HAP-1 (cell line): ENCODE measurements at places on chromosomes 13 and 19.

GRCh38 chr13:36706755-36707154, 32.9 kb downstream of the SERTM1 start:
- no peak for DNase-seq

DNA sequence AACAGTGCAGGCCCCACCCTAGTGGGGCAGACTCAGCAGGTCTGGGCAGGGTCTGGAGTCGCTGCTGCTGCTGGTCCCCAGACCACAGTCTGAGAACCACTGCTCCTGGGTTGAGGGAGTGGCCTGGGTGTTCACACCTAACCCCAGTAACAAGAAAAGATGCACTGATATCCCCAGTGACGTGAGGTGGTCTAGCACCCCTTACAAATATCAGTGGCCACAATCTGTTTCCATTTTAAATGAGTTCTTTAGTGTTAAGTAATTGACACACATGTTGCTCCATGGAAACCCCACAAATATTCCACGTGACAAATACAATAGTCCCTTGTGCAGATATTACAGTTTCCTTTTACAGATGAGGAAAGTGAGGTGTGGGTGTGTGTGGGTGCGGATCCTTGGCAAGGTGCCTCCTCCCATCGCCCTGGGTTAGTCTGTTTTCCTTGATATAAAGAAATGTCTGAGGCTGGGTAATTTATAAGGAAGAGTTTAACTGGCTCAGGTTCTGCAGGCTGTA, 96.3 kb upstream of the GPR183 start:
- DNase-seq, result no peak

DNA sequence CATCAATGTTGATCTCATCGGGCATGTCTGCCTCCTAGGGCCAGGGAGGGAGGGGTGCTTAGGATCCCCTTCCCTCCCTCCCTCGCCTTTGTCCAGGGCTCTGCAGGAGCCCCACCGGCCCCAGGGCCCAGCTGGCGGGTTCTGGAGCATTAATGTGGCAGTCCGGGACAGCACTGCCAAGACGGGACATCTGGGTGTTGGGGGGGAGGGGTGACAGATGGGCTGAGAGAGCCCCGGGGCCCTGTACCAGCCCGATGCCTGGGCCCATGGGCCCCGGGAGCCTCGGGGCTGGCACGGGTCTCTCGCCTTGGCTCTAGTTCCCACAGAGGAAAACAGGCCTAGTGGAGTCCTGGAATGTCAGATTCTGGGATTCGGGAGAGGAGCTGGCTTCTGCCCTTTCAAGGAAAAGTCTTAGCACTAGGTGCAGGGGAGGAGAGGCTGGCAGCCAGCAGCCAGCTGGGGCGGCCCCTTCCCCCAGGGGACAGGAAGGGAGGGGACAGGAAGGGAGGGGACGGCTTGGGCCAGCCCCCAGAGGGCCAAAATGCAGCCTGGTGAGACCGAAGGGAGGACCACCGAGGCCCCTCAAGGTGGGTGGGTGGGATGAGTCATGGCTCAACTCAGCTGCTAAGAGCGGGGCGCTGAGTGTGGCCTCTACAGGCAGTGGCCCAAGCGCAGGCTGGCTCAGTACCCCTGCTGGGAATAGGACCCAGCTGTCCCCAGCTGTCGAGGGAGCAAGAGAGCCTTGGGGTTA, 3.1 kb downstream of the PPP1R14A start:
- no peak for DNase-seq

DNA sequence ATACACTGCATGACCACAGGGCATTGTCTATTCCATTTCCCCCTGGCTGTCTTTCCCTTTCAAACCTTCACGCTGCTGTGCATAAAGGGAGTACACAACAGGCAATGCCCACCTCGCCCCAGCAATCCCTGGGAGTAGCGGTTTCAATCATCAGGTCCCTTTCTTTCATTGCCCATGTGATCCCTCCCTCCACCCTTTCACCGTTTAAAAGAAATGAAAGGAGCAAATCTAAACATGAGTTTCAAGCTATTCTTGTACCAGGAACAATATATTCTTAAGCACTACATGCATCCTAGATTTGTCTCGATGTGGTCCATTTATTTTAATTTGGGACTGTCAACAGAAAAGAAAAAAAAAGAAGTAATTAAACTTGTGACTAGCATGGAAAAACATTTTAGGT, 123.4 kb upstream of the ARGLU1 start:
- DNase-seq, result no peak

DNA sequence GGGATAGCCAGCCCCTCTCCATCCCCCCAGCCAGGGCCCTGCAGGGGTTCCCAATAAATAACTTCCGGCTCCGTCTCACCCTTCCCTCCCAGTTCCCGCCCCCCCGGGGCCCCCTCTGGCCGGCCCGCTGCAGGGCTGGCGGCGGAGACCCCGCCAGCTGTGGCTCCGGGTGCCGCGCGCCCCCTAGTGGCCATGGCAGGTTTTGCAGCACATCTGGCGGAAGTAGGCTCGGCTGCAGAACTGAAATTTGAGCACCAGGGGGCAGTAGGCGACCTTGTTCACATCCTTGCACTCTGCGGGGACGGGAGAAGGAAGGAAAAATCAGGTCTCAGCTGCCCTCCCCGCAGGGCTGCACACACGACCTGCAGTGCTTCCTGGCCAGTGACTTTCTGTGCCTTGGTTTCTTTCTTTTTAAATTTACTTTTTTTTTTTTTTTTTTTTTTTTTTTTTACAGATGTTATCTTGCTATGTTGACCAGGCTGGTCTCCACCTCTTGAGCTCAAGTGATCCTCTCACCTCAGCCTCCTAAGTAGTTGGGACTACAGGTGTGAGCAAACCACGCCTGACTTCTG, 3.6 kb upstream of the MYO1F start:
- peak; percentile 92 for DNase-seq

DNA sequence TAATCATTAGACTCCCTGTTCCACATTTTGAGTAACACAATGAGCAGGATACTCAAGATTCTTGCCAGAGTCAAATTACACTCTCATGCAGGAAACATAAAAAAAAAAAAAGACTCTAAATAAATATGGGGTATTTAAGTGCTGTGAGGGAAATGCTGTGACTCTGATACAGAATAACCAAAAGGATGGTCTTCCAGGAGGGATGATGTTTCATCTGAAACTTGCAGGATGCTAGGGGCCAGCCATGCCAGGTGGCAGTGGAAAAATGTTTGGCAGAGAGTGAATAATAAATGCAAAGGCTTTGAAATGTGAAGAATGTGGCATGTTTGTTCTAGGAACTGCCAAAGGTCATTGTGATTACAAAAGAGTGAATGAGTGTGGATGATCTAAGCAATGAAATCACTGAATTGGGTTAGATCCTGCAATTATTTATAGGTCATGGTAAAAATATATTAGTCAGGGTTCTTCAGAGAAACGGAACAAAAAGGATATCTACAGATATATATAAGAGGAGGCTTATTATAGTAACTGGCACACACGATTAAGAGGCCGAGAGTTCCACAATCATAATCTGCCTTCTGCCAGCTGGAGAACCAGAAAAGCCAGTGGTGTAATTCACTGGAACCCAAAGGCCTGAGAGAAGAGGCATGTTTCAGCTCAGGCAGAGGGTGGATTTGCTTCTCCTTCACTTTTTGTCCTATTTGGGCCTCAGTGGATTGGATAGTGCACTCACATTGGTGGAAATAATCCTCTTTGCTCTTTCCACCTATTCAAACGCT, 1832.8 kb upstream of the MIR17HG start:
- DNase-seq, result no peak

- no peak for DNase-seq
These were observed 311.3 kb downstream of the KLF12 start for GRCh38 chr13:73822668-73823592.

- DNase-seq, result no peak
These were observed at the start of gene RASAL3 for GRCh38 chr19:15464394-15465385. RASAL3 (minus strand) TSS chr19:15464544; CDS start chr19:15464358, 186 bp downstream.
